AG08396 (cell line): ENCODE measurements at places on chromosomes 6 and 20.

GRCh38 chr6:36633915-36634314 lies 39.8 kb downstream of the SRSF3 start:
- DNase-seq, result peak; percentile 75

- no peak for DNase-seq
These were observed 134.0 kb downstream of the WDR27 start for GRCh38 chr6:169567819-169568218.

GRCh38 chr6:169287675-169288074 lies 34.0 kb upstream of the THBS2 start:
- no peak for DNase-seq

DNA sequence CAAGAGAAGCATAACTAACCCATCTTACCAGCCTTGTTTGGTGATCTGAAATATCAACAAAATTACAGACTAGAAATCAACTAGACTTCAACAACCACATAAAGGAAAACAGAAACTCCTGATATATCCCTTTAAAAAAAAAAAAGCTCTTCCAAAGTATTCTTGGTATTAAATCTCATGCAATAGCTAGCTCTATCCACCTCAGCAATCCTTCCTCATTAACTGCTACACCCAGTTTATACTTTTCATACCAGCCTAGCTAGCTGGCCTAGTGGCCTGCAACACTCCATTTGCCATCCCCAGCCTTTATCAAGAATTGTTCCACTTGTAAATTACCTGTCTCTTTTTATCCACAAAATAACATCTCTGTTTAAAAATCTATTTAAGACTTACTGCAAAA lies 69.0 kb downstream of the BACH2 start:
- no peak for DNase-seq

- no peak for DNase-seq
These were observed 9.1 kb upstream of the MAPK13 start for GRCh38 chr6:36120979-36121786.
